ENCODE measurements at places on chromosomes 2 and 18.

GRCh38 chr2:36376992-36377738 is 21.6 kb downstream of the CRIM1 start:
- DNase-seq, result no peak

GRCh38 chr2:165530-165929 is 98.3 kb downstream of the SH3YL1 start:
- no peak for DNase-seq

GRCh38 chr2:25274868-25275574 is 66.7 kb downstream of the DNMT3A start:
- DNase-seq, result peak; percentile 68

DNA sequence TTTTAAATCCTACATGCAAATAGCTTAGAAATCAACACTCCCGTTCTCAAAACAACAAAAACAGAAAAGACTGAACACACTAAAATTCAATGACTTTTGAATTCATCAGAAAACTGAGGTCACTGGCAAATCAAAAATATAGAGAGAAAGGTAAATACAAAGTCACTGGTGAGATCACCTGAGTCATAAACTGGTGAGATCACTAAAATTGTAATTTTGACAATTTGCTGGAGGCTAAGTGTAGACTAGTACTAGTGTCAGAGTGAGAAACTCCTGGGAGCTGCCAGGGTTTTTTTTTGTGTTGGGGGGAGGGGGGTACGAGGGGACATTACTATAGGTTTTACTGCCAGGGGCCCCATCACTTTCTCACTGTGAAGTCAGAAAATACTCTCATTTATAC is 1876.0 kb upstream of the CELF4 start:
- DNase-seq, result no peak

- no peak for DNase-seq
Observed at GRCh38 chr18:8795586-8796325, 90.4 kb downstream of the MTCL1 start.

DNA sequence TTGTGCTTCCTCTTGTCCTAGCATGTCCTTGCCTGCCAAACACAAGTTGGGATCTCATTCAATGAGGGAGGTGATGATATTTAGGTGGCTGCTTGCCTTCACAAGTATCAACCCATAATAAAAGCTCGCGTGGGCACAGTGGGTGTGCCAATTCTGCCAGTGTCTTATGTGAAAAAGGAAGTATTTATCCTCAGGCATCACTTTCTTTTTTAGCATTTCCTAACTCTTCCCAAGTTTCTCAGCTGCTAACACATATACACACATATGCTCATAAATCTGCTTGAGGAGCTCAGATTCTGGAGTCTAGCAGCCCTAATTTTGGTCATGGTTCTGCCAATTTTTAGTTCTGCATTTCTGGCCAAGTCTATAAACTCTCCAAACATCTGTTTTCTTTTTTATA is 319.5 kb upstream of the HNMT start:
- no peak for DNase-seq

DNA sequence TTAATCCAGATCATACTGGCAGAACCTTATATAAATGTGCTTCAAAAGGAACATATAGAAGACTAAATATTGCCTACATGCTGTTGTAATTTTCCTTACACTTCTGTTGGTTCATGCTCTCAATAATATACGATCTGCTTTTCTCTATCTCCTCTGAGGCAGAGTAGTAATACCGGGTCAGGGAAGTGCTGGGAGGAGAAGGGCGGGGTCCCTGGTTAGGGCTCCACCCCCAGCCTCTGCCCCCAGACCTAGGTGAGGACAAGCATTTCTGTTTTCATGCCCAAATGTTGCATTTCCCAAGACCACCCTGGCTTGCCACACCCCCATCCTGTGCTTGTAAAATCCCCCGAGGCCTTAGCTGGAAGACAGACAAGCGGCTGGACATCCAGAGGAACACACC is 55.3 kb downstream of the PLA2R1 start:
- DNase-seq, result no peak

DNA sequence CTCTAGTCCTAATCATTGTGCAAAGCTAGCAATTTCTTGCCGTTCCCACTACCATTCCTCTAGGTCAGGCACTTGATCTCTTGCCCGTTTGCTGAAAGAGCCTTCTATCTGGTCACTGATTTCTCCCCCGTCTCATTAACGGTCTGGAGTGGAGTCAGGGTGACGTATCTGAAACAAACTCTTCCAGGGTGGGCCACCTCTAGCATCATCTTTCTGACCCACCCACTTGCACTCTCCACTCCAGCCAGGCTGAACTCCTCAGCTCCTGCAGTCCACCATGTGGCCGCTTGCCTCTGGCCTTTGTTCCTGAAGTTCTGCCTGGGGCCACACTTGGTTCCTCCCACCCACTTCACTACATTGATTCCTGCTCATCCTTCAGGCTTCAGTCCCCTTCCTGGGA is 13.3 kb downstream of the BCL2 start:
- DNase-seq, result no peak

DNA sequence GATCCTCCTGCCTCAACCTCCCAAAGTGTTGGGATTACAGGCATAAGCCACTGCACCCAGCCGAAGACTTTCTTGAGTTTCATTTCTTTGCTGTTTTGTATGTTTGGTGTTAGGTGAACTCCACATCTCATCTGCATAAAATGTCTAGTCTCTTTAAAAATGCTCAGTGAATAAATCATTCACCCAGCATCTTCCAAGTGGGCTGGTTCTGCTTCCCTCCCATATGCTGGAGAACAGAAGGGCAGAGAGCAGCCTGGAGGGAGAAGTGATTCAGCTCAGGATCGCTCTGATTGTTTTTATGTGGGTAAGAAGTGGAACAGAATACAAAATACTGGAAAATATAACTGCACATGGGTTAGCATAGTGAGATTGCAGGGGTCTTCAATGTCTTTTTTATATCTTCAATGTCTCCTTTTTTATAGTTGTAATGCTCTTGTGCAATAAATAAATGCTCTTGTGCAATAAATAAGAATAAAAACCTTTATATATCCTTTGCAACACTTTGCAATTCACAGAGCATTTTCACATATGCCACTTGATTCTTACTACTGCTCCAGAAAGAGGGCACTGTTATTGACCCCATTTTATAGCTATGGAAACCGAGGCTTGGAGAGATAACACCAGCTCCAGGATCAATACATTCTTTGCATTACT is 253.0 kb upstream of the NCKAP5 start:
- DNase-seq, result no peak

GRCh38 chr2:182068811-182069210 is 83.2 kb downstream of the PPP1R1C start:
- DNase-seq, result no peak

GRCh38 chr18:36354989-36355388 is 57.5 kb downstream of the FHOD3 start:
- peak; percentile 47 for DNase-seq

- DNase-seq, result peak; percentile 88
Observed at GRCh38 chr2:86785456-86785855, 5.3 kb downstream of the CD8A start.

DNA sequence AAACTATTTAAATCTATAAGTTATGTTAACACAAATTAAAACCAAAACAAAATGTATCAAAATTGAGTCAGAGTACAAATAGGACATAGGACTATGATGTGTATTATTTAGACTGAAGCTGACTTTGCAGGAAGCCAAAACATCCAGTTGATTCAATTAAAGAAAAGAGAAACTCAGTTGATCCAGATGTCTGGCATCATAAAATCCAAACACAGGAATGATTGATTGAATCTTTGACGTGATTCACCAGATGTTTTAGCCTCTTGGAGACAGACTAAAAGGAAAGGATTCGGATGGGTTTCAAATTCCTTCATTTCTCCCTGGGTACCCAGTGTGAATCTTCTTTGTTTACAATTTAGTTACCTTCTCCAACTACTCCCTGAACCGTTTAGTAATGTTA is 272.9 kb downstream of the IRS1 start:
- no peak for DNase-seq

GRCh38 chr2:54803783-54804751 is 80.6 kb downstream of the EML6 start:
- DNase-seq, result no peak

DNA sequence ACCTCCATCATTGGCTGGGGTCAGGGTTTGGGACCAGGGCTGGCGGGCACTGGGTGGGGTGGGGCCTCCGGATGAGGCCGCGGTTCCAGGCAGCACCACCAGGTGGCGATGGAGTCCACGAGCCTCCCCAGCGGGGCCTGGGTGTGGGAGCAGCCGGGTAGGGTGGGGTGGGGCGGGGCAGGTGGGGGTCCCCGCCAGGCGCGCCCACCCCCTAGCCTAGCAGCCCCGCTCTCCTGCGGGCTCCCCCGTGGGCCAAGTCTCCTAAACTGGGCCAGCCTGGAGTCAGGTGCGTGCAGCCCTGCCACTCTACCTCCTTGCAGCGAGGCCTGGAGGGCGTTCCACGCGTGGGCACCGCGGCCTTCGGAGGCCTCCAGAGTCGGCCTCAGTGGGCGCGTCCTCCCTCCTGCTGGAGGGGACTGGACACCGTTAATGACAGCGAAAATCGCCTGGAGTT is 187.5 kb downstream of the TWIST2 start:
- peak; percentile 89 for DNase-seq

DNA sequence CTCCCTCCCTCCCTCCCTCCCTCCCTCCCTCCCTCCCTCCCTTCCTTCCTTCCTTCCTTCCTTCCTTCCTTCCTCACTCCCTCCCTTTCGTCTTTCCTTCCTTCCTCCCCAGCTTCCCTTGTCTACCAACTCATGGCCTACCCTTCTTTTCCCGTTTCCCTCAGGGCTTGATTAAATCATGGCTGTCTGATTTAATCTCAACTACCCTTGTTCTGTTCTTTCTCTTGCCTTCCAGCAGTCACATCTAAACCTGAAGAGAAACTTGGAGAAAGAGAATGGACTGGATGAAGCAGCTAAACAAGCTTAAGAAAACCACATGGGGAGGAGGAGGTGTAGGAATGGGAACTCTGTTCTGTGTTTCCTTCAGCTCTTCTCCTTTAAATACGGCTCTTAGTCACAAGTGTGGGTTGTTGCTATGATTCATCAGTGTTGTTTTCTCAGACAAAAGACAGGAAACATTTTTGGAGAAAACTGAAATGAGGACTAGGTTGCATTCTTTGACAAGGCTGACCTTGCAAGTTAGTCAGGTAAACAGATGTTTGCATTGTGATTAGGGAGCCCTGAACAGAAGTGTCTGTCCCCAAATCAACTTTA is 177.9 kb downstream of the LRRTM1 start:
- no peak for DNase-seq

DNA sequence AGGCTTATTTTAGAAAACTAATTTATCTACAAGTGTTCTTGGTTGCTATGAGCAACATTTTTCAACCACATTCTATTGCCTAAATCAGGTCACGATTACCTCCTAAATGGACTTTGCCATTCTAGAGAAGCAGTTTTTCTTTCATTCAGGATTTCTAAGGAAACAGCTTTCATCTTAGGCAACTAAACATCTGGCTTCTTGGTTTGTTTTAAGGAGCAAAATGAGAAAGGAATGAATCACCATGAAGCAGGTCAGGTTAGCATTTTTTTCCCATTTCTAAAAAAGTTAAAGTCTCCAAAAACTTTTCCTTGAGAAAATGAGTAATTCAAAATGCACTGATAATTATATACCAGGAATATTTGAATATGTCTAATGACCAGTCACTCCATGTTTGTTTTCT is 114.8 kb downstream of the GAREM1 start:
- no peak for DNase-seq

DNA sequence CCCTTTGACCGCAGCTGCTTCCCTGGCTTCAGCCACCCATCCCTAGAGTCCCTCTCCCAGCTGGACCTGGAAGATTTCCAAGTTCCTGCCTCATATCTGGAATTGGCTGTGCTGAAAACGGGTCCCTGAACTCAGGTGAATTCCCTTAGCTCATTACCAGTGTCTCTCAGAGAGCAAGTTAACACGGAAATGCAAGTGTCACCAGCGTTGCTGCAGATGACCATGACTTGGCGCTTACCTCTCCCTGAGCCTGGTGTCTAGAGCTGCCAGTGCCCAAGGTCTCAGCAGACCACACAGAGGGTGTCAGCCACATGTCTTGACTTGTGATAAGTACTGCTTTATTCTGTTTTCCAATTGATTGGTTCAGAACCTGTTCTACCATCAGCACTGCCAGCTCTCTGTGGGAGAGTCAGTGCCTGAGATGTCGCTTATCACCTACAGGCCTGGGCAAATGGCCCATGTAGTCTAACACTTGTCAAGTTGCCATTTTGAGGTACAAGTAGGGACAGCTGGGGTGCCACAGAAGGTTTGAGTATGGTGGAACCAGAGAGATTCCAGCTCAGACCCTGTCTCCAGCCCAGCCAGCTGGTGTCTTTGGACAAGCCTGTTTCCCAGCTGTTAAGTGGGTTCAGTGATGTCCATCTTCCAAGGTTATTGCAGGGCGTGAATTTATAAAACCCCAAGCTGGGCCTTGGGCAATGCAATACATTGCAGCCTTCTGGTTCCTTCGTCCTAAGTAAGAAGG is 48.7 kb downstream of the LYPD1 start:
- no peak for DNase-seq

GRCh38 chr2:174334781-174335251 is at the start of gene SP9:
Gene SP9, plus strand, starts transcription at chr2:174334954. Its CDS starts 139 bp downstream, at chr2:174335093.
- peak; percentile 53 for DNase-seq

GRCh38 chr18:58781627-58782194 is 83.0 kb upstream of the ZNF532 start:
- DNase-seq, result peak; percentile 79

- DNase-seq, result no peak
Observed at GRCh38 chr2:11488809-11489208, 22.8 kb upstream of the E2F6 start.

DNA sequence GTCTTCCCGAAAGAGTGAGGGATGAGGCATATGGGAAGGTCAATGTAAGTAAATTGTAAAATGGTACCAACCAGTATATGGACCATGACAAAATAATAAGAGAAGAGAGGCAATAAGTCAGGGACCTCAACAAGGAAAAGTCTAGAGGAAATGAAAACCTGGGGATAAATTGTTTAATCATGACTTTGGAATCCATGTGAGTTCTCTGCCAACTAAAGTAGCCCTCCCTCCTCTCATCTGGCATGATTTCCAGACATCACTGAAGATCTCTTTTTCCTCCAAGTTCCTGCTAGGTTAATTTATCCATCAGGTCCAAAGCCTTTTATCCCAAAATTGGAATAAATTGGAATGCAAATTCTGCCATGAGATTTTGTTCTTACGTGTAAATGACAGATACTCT is 417.9 kb downstream of the NRXN1 start:
- DNase-seq, result no peak

- no peak for DNase-seq
Observed at GRCh38 chr2:58606799-58607198, 365.7 kb upstream of the FANCL start.

DNA sequence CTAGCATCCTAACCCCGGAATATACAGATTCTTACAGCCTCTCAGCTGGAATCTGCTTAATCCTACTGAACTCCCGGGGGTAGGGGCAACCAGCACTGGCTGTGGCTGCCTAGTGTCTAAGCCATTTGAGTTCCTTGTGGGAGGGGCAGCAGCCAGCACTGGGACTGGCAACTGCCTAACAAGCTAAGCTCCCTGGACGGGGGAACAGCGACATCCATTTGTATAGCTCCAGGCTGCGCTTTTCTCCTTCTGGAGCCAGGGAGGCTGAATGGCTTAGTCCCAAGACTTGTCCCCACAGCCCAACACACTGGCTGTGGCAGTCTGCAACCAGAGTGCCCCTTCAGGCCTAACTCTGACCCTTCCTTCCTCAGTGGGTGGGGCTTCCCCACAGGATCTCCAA is 787.2 kb downstream of the METTL4 start:
- DNase-seq, result no peak

Data from stimulated activated CD8-positive, alpha-beta memory T cell treated with anti-CD3 and anti-CD28 coated beads, Interleukin-4, amount 100 ng/mL, for 48 hours (primary cell).